ENCODE measurements at places on chromosomes 2 and 18.

GRCh38 chr2:187118331-187119099, 269.5 kb upstream of the ZSWIM2 start:
- DNase-seq = no peak

- DNase-seq = no peak
Measured at GRCh38 chr2:141941210-141941714, 189.6 kb downstream of the LRP1B start.

DNA sequence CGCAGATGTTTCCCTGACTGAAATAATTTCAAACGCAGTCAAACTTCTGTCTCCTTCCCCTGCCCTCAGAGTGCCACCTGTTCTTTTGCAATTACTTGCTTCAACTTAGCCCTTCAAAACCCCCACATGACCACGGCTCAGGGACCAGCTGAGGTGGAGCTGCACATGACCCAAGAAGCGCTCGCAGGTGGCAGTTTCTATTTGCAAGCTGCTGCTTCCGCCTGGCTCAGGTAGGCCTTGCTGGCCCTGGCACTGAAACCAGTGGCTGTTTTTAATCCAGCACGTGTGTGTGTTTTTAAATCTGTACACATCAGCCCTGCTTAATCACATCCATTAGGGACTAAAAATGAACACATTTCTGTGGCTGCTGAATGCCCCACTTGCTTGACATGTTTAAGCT, 95.3 kb downstream of the CCDC93 start:
- no peak for DNase-seq

- no peak for DNase-seq
Measured at GRCh38 chr2:199449956-199450355, 7.8 kb downstream of the SATB2 start.

- no peak for DNase-seq
Measured at GRCh38 chr2:161234627-161235026, 73.6 kb upstream of the PSMD14 start.

GRCh38 chr2:34901739-34902138, 1302.6 kb upstream of the FAM98A start:
- DNase-seq = no peak

- no peak for DNase-seq
Measured at GRCh38 chr2:166768393-166769123, 119.7 kb upstream of the XIRP2 start.

GRCh38 chr2:150570712-150571111, 83.2 kb upstream of the RND3 start:
- peak; percentile 95 for DNase-seq

- no peak for DNase-seq
Measured at GRCh38 chr2:181268174-181268867, 188.9 kb upstream of the ITGA4 start.

DNA sequence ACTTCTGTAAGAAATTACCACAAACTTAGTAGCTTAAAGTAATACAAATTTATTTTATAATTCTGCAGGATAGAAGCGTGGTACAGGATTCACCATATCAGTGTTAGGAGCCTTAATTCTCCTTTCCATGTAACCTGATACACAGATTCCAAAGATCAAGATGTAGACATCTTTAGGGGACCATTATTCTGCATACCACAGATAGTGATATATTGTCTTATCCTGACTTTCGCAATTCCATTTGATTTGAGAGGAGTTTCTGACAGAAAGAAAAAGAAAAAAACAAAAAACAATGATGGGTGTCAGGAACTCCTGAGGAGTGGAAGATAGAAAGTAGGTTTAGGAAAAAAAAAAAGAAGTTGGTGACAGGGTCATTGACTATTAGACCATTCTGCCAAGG, 24.1 kb downstream of the KLHL23 start:
- DNase-seq = no peak

GRCh38 chr2:80519699-80520291, 215.2 kb upstream of the LRRTM1 start:
- no peak for DNase-seq

- peak; percentile 23 for DNase-seq
Measured at GRCh38 chr2:152072011-152072410, 26.8 kb downstream of the CACNB4 start.

DNA sequence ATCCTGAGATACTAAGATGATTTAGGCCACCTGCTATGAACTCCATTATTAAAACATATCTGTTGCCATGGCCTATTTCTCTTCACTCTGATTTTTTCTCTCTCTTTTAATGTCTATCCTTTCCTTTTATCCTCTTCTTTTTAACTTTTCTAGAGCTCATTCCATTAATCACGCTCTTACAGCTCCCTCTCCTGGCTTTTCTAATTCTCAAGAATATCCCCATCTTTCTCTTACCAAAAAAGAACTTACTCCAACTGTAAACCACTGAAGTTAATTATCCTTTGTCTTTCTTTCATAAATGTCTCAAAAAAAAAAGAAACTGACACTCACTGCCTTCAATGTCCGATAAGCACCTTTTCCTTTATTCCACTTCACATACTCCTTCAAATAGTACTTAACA, 7.9 kb downstream of the PPP3R1 start:
- peak; percentile 29 for DNase-seq

DNA sequence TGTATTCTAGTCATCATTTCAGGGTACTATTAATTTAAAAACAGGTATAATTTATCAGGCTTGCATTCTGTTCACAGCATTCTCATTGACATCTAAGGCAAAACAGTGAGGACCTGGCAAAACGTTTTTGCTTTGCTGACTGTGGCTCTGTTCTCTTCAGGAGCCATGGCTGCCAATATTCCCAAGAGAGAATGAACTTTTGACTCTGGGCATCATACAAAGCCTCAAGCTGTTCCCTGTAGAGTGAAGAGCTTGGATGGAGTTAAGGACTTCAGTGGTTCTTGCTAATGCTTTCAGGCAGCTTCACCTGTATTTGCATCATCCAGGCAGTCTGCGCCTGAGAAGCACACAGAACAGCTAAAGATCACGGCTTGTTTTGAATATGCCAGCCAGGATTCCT, 65.9 kb upstream of the CAVIN2 start:
- DNase-seq = no peak

GRCh38 chr2:181025004-181025403, 44.6 kb downstream of the UBE2E3 start:
- DNase-seq = peak; percentile 17

DNA sequence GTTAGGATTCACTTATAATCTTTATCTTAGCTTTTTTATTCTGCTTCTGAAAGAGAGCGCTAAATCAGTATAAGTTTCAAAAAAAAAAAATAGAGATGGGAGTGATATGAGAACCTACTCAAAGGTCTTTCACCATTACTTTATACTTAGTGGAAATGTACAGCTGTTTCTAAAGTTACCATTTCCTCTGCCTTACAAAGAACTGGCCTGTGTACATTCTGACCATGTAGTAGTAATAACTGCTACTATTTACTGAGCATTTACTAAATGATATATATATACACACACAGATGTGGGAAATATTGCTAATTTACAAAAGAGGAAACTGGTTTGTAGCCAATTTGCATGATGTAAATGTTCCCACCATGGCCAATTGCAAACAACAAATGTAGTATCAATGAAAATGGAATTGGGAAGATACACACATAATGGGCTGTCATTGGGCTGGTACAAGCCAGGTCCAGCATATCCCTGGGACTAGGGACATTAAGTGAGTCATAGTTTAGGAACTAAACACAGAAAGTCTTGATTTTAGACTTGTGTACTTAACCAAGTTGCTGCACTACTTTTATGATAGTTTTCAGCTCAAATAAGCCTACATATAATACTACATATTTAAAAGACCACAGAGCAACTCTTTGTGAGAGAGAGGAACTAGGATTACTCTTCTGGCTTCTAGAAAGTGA, 67.1 kb downstream of the DYNC1I2 start:
- peak; percentile 5 for DNase-seq

All from fibroblast of skin of scalp (primary cell).